Astrocyte of the spinal cord (primary cell): ENCODE measurements at places on chromosomes 5 and 9.

- DNase-seq = peak; percentile 99
Observed at GRCh38 chr5:160165137-160166068, 46.2 kb upstream of the PWWP2A start.

GRCh38 chr5:161342886-161343285, 203.6 kb downstream of the GABRB2 start:
- DNase-seq = no peak

DNA sequence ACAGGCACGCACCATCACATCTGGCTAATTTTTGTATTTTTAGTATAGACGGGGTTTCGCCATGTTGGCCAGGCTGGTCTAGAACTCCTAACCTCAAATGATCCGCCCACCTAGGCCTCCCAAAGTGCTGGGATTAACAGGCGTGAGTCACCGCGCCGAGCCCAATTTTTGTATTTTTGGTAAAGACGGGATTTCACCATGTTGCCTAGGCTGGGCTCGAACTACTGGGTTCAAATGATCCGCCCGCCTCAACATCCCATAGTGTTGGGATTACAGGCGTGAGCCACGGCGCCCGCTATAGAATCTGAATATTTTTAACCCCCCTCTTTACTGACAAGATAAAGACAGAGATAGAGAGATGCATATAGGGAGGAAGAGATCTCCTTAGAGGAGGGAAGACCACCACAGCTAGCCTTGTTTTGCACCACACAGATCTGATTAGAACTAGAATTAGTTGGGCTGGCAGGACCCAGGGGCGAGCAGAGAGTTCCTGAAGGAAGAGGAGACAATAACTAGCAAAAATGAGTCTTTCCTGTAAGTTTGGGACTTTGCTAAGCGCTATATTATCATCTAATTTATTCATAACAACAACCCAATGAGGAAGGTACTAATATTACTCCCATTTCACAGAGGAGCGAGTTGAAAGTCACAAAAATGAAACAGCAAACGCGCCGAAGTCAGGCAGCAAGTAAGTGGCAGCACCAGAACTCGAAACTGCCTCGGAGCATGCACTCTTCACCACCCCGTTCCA, 1.5 kb upstream of the ANKHD1 start:
- no peak for DNase-seq

GRCh38 chr5:155969537-155969936, 357.4 kb upstream of the SGCD start:
- DNase-seq = no peak

DNA sequence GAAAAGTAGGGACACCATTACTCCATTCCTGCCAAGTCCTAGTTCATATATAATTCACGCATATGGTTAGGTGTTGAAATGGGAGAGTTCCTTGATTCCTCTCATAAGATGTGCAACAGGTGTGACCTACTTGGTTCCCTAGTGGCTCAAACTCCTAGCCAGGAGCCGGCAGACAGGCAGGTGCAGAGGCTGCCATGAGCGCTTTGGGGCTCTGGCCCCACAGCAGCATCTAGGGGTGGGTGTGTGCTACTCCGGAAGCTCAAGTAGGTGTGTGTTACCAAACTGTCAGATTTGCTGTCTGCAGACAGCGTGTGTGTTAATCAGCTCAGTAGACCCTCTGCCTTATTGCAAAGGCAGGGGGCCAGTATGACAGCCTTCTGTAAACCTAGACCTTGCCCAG, 1652.4 kb upstream of the ACO1 start:
- no peak for DNase-seq

- DNase-seq = no peak
Observed at GRCh38 chr5:80069251-80069800, 34.2 kb downstream of the THBS4 start.

DNA sequence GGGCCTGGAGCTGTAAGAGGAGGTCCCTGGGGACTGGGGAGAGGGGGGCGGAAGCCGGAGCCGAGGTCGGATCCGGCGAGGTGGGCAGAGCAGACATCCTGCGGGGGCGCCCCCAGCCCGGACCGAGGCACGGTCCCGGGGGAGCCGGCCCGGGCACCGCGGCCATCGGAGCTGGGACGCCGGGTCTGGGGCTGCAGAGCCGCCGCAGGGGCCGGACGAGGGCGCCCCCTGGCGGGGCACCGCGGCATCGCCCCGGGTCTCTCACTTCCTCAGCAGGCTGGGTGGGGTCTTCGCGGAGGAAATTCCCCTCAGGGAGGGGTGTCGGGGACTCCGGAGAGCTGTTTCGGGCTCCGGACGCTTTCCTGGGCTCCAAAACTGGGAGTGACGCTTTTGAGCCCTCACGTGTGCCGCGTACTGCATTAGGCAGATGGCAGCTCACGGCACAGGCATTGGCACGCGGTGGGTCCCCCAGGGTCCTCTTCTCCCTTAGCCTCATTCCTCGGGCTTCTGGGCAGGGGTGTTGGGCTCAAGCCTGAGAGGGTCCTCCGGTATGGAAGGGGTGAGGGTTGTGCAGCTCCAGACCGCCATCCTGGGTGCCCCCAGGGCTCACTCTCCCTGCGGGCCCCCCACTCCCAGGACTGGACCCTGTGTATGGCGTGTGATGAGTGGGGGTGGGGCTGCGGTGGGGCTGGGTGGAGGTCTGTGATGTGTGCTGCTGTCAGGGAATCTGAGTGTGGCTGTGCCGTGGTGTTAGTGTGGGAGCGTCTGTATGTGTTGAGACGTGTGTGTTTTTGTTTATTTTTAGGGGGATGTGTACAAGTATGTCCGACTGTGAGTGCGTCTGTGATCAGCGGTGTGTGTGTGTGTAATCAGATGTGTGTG, 29.6 kb downstream of the LHX2 start:
- DNase-seq = no peak

- no peak for DNase-seq
Observed at GRCh38 chr5:123155446-123155960, 66.5 kb downstream of the PRDM6 start.
